Activated naive CD4-positive, alpha-beta T cell treated with anti-CD3 and anti-CD28 coated beads for 36 hours (primary cell): ENCODE measurements at places on chromosomes 6 and 20.
A peak's percentile ranks its signal among the peaks of the same experiment; 100 is the strongest.

DNA sequence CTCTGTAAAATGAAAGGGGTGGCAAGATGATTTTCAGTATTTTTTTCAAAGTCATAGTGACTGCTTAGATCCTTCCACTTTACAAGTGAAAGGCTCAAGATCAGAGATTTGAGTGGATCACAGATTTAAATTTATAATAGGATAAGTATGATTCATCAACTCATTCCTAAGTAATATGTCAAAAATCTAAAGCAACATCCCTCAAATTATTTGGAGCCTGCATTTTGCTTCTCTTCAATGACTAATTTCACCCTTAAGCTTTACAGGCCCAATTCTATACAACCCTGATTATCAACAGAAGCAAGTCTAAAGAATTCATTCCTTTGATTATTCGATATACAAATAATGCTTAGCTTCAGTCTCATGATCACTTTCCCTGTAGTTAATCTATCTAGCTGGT lies 93.9 kb upstream of the HEY2 start:
- DNase-seq, result no peak

GRCh38 chr20:31569163-31570020 lies 35.7 kb upstream of the ID1 start:
- DNase-seq, result peak; percentile 73

DNA sequence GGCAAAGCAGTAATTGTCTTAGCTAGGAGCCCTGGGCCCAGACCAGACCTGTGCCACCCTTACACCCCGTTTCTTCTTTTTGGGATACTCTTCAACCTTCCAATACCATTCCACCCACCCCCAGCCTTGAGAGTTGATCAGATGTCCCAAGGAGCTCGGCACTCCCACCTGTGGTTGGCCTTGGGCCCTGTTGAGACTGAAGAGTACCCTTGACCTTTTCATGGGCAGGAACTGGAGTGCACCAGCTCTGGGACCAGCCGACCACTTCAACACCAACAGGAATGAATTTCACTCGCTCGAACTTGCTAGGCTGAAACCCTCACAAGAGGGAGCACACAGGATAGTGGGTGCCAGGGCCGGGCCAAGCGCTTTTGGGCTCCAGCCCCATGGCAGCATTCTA lies 273.6 kb downstream of the PHACTR1 start:
- no peak for DNase-seq

DNA sequence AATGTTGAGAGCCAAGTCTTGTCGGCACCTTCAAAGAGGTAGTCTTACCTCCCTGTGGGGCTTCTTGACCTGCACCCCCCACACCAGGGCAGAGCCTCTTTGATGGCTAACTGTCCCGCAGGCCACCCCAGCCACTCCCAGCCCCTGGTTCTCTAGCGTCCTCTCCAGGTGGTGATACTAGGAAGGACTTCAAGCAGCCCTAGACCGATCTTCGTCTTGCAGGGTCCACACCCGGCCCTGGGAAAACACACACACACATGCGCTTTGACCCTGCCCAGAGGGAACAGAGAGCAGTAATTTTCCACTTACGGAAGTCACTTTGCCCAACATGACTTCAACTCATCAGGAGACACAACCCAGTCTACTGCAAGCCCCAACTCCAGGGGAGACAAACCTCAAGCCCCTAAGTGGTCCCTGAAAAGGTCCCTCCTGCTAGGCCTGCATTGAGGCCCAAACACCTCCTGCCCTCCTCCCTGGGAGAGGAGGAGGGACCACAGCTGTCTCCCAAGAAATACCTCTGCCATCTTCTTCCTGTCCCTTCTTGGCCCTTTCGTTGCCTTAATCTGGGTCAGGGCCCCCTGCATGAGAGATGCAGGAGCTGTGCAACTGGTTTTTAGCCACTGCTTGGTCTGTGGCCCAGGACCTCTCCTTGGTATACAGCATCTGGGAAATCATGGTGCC lies 2.9 kb upstream of the BPIFB1 start:
- DNase-seq, result no peak

DNA sequence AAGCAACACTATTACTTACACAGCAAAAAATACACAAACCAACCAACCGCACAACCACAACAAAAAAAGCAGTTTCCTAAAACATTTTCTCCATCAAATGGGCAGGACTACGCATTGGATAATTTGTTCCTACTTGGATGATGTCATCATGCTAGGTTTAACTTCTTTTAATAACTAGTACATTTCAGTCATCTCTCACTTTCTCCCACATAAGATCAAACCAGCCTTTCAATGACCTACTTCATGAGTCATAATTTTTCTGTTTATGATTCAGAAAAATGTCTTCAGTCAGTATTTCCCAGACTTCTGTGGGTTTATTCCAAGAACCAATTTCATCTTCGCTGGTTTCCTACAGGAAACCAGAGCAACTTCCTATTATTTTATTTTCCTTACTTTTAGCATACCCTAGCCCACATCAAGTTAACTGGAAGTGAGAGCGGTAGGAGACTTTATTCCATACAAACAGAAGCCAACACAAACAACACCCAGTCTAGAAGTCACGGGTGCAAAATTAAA lies 134.2 kb downstream of the GMDS start:
- DNase-seq, result peak; percentile 14

DNA sequence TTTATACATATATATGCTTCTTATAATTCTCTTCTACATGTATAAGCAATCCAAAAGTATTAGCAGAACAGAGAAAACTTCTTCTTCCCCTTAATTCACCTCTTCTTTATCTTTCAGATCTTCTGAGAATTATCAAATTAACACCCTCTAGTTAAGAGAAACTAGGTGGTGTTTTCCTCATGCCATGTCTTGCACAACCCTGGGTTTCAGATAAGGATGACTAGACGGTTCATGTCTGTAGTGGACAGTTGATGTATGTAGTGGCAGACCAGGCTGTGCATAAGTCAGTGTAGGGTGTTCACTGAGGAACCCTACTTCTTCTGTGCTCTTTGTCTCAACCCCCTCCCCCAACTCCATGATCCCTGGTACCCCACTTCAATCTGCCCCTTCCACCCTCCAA lies 187.3 kb downstream of the SAMD5 start:
- no peak for DNase-seq

DNA sequence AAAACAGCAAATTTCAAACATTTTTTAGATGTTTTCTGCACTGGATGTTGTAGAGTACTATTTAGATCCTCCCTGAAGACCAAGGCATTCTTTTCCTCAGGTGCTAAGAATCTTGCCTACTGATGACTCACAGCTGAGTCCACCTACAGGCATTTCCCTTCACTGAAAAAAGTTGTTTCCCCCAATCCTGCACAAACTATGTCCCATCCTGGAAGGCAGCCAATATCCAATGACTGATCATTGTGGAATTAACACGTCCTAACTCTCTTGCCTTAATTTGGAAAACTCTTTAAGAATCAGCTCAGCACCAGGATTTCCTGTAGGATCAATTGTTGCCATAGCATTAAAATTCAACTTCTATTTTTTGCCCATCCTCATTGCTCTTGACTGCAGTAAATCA lies 268.4 kb upstream of the IRAK1BP1 start:
- no peak for DNase-seq

- DNase-seq, result no peak
Measured at GRCh38 chr6:100412872-100413271, 51.8 kb downstream of the SIM1 start.

DNA sequence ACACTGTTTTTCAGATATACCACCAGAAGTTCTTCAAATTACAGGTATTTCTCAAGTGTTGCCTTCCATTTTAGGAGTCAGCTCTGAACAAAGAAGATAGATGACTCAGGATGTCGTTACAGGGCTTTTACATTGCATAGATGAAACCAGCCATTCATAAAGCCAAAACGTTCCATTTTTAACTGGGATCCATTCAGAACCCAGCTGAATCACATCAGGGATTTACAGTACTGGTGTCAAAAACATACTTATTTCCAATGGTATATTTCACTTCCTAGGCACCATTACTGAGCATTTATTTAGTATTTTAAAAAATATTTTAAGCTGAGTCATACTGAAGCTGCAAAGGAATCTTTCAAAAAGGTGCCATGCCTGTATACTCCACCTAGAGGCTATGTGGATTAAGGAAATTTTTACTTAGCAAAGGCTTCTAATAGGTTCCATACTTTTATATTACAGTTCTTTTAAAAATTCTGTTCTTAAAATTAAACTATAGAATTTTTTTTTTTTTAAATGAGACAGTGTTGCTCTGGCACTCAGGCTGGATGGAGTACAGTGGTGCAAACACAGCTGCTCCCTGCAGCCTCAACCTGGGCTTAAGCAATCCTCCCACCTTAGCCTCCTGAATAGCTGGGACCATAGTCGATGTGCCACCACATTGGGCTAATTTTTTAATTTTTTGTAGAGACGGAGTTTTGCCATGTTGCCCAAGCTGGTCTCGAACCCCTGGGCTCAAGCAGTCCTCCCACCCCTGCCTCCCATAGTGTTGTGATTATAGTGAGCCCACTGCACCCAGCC lies 2.6 kb downstream of the ASF1A start:
- DNase-seq, result no peak

- DNase-seq, result no peak
Measured at GRCh38 chr20:371755-372542, 8.6 kb upstream of the TRIB3 start.

DNA sequence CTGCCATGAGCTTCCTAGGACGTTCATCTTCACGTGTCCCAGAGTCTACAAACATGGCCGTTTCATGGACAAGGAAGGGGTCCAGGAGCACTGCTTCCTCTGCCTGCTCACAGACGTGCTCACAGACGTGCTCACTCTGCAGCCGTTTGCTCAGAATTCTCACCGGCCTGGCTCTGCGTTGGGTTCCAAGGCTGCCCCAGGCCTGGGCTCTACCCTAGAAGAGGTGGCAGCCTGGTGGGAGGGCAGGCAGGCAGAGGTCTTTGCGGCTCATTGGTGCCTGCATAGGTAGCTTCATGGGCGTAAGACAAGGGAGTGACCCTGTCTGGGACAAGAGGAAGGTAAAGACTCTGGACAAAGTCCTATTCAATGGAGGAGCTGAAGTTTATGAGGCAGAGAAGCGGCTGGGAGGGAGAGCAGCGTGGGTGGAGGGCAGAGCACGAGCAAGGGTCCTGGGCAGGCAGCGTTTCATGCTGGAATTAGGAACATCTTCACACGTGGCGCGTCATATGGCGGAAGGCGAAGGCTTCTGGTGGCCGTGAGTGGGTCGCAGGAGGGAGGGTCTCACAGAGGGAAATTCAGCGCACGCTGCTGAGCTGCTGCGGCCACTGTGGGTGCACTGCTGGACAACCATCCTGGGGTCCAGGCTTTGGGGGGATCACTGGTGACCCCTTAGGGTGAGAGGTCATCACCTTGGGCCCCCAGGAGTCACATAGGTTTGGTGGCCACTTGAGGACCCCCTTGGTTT lies 138.2 kb downstream of the PHACTR3 start:
- no peak for DNase-seq

DNA sequence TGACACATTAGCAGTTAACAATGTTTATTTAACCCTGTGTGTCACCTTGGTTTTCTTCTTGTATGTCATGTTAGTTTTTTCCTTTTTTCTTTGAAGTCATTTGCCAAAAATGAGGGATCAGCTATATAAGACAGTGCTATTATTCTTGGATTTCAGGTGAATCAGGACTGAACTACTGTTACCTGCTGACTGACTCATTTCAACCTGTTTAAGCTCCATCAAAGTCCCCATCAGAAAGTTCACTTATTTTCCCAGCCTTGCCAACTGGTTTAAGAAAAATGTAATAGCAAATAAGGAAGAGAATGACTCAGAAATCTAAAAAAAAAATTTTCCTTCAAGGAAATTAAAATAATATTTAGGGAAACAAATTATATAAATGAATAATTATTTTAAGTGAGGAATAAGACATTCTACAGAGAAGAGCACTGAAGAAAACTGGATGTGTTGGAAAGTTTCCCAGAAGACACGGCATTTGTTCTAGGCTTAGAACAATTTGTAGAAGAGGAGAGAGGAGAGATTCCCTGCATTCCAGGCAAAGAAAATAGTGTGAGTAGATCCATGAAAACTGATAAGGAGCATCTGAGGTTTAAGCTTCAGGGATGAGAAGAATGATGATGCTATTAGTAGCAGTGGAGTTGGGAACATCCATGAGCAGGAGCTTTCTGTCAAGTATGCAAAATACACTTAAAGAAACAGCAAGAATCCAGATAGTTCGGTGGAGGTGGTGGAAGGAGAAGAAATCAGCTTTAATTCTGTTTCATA lies 84.9 kb upstream of the SIM1 start:
- no peak for DNase-seq
